CD4-positive, alpha-beta T cell treated with Interleukin-4 for 1 hour (primary cell): ENCODE measurements at places on chromosomes 13 and 19.

GRCh38 chr13:97234742-97235141, 12.6 kb downstream of the MBNL2 start:
- DNase-seq: no peak

DNA sequence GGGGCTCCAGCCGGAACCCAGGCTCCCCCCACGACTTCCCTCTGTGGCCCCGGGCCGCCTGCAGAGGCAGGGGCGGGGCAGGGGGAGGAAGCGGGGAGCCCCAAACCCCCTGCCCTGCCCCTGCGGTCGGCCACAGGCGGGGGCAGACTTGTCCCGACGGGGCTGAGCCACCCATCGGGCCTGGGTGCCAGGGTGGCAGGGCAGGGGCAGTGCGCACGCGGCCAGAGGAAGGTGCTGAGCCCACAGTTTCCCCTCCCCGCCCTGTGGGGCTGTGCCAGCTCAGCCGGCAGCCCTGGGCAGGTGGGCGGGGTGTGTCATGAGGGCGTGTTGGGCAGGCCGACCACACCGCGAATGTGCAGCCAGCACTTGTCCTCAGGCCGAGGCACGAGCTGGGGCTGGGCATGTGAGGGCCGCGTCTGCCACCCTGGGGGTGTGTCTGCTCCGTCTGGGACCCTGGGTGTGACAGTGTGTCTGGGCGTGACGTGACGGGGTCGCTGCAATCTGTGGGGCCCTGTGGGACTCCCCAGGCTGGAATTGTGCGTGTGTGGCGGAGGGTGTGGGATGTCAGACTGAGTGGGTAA, 17.7 kb downstream of the CCDC97 start:
- peak; percentile 87 for DNase-seq

DNA sequence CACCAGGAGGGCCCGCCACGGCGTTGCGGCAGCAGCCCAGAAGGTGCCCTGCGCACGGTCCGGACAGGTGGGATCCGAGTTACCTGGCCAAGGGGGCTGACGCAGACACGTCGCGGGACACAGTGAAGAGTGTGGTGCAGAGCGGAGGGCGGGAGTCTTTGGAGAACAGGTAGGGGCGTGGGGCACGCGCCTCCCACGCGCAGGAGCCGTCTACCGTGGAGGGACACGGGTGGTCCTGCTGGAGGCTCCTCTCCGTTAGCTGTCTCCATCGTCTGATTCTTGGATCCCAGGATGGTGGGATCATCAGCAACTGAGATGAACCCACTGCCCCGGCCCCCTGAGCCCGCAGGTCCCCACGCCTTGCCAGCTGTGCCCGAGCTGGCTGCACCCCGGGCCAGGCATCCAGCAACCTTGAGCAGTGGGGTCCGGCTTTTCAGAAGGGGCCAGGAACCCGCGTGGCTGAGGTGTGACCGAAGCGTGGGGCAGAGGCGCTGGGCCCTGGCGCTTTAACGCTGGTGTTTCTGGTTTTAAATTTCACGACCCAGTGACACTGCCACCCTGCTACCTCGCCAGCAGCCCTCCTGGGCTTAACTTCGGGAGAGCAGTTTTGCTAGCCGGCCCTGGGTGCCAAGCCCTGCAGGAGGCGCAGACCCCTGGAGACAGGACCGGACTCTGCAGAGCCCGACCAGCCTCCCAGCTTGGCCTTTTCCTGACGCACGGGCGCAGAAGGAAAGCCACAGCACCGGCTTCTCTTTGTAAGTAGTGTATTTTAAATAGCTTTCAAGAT, 7.3 kb downstream of the FGF22 start:
- DNase-seq: no peak

DNA sequence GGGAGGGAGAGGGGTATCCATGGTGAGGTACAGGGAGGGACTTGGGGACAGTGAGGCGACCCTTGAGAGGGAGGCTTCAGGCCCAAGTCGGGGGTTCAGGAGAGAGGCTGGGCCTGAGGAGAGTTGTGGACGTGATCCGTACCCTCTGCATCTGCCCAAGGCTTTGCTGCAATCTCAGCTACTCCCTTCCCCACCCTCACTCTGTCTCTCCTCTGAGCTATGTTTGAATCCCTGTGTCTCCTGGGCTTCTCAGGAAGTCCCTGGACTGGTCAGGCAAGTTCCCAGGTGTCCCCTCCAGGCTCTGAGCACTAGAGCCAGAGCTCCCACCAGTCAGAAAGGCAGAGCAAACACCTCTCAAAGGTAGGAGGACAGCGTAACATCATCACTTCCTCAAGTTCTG, 1.8 kb downstream of the LIN37 start:
- no peak for DNase-seq

DNA sequence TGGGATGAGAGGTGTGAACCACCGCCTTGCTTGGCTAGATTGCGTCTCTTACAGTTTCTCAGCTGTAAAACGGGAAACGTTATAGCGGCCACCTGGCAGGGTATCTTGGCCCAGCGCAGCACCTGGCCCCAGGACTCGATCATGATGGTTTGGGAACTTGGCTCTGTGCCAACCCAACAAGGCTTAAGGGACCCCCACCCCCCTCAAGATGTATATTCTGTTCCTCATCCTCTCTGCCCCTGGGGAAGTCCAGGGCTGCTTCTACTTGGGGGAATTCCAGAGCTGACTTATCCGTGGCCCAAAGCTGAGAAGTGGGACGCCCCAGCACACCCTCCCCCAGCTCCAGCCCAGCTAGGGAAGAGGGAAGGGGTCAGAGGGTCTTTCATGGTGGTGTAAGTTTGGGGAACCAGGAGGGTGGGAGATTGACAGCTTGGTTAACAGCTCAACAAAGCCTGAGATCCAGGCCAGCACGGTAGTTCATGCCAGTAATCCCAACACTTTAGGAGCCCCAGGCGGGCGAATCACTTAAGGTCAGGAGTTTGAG, 695 bp downstream of the ICAM1 start:
- DNase-seq: peak; percentile 75
